ENCODE measurements at places on chromosomes 11 and 22.

DNA sequence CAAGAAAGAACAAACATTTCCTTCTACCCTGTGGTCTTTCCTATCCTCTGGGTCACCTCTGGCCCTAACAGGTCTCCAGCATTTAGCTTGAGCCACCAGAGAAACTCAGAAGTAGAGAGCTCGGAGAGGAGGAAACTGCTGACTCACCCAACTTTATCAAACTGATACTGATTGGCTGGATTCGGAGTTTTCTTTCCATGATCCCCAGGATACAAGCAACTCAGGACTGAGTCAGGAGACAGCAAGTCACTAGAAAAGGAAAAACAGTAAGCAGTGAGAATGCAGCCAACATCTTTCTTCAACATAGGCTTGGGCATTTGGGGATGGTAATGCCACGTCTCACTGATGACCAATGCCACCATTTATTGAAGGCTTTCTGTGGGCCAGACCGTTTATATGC is 32.7 kb downstream of the THOC5 start:
- DNase-seq, result no peak

DNA sequence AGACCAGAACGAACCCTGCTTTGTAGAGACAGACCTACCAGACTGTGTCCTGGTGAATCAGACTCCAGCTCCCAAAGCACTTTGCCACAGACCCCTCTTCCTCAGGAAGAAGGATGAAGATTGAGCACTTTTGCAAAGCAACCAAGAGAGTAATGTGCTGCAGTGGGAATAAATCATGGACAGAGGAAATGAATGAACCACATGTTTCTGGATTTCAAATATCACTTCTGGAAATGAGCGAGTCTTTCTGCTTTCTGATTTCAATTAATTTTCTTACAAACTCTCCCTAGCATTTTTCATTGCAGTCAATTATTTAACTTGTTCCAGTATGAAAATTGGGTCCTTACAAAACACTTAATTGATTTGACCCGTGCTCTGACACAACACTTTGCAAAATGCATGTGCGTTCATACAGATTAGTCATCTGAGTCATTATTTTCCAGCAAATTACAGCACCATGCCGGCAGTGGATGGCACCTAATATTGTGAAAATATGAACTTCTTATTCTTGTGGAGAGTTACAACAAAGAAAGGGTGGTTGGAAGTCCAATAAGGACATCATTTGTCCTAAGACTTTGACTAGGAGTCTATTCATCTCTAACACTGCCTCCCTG is 315.9 kb upstream of the CCDC90B start:
- DNase-seq, result no peak

GRCh38 chr22:43528601-43529360 is 117.0 kb downstream of the MPPED1 start:
- DNase-seq, result no peak

- DNase-seq, result no peak
Measured at GRCh38 chr11:8097468-8097867, 16.5 kb downstream of the TUB start.

GRCh38 chr11:5285703-5286340 is 15.9 kb downstream of the OR51B4 start:
- DNase-seq, result no peak

- no peak for DNase-seq
Measured at GRCh38 chr11:114606003-114606801, 10.6 kb upstream of the NXPE4 start.

DNA sequence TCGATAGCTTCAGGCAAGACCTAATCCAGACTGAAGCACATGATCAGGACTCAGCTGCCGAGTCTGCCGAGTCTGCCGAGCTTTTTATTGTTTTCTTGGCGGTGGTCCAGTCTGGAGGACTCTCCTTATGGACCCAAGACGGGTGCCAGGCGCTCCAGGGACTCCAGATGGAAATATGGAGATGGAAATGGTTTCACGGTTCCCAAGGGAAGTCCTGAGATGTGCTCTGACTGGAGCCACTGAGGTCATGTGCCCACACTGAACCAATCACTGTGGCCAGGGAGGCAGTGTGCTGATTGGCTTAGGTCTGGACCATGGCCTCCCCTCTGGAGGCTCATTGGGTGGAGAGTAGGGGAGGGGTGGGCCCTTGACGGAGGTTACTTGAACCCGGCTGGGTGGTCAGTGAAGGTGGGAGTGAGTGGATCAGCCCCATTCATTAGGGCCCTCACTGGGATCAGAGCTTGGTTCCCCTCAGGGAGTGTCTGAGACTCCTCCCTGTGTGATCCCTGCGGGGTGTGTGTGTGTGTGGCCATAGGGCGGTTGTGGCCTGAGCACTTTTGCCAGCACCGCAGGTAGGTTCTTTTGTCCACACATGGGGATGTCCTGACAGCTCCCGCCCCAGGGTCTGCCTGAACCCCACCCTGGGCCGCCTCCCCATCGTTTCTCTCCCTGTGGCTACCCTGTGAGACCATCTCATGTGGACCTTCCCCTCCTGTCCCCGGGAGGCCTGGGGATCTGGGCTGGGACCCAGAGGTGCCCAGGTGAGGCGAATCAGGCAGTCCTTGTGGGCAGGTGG is 14.0 kb downstream of the RPS6KA4 start:
- DNase-seq, result no peak

DNA sequence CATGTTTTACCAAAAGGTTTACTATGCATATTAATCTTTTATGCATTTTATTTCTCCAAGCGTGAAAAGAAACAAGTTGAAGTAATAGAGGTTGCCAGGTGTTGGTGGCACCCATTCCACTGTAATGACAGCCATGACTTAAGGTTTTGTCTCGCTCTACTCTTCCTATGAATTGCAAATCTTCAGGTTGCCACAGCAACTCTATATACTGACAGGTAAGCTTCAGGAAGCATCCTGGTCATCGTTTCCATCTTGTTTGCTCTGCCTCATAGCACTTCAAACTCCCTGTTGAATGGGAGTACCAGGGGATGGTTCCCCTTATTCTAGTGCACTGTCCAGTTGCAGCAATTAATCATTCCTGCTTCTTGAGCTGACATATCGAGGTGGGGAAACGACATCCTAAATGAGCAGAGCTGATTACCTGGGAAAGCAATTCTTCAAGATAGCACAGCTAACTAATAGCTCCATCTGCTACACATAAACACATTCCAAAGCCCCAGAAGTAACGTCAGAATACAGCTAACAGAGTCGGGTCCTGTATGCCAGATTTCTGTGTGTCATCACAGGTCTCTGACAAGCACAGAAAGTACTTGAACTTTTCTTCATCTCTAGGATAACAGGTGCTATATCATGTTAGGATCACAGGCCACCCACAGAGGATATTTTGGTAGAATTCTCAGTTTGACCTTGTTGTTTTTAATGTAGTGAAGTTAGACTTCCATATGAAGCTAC is 80.3 kb downstream of the CADM1 start:
- no peak for DNase-seq

- no peak for DNase-seq
Measured at GRCh38 chr11:120756931-120757330, 245.4 kb downstream of the GRIK4 start.

GRCh38 chr11:72824811-72825505 is 10.7 kb downstream of the ATG16L2 start:
- no peak for DNase-seq

- no peak for DNase-seq
Measured at GRCh38 chr11:83056204-83056603, 15.5 kb downstream of the RAB30 start.

DNA sequence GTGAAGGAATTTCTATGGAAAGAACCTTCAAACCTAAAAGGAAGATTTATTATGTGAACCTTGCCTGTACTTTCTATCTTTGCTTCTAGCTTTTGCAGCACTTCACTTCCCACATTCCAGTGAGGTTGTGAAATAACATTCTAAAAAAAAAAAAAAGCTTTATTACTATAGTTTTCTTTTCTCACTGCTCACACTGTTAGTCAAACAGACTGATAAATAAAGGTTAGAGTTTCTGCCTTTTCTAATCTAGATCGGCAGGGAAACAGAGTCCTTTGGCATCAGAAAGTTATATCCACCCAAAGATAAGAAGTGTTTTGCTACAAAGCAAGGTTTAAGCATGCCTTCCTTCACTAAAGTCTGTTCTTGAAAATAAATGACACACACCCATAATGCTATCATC is 2.8 kb downstream of the AAMDC start:
- no peak for DNase-seq

DNA sequence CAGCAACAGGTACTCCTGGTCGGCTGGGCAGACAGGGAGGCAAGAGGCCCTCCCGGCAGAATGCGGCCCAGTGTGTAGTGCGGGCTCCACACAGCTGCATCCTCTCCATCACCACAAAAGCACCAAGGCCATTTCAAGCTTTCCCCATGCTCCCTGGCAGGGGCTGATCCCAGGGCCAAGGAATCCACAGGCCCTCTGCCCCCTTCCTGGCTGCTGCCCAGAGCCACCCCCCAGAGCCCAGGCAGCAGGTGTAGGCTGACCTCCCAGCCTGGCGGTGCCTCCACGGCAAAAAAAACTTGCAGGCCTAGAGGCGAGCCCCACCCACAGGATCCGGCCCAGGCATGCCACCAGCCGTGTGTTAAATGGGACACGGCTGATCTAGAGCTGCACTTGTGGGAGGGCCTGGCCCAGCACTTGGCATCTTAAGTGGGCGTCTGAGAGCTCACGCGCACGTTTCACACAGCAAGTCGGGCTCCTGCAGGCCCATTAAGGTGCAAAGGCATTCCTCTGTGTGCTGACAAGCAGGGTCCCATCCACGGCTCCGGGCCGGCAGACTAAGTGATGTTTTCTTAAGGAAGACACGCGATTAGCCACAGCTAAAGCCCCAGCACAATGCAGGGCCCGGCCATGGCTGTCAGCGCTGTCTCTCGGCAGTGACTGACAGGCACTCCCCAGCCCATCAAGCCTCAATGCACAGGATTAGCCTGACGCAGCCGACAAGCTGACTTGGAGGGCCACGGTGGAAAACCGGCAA is 19.8 kb upstream of the GNB1L start:
- peak; percentile 15 for DNase-seq

- DNase-seq, result no peak
Measured at GRCh38 chr22:21067901-21068680, 22.3 kb downstream of the LRRC74B start.

- DNase-seq, result no peak
Measured at GRCh38 chr11:60957188-60957587, 5.2 kb upstream of the SLC15A3 start.

- no peak for DNase-seq
Measured at GRCh38 chr11:32960553-32961164, 55.0 kb upstream of the DEPDC7 start.

GRCh38 chr11:8834379-8834778 is 76.6 kb upstream of the AKIP1 start:
- DNase-seq, result peak; percentile 9

GRCh38 chr22:41415554-41415953 is 31.0 kb downstream of the TOB2 start:
- DNase-seq, result no peak

GRCh38 chr11:134345237-134345550 is 13.4 kb downstream of the GLB1L2 start:
- DNase-seq, result no peak

DNA sequence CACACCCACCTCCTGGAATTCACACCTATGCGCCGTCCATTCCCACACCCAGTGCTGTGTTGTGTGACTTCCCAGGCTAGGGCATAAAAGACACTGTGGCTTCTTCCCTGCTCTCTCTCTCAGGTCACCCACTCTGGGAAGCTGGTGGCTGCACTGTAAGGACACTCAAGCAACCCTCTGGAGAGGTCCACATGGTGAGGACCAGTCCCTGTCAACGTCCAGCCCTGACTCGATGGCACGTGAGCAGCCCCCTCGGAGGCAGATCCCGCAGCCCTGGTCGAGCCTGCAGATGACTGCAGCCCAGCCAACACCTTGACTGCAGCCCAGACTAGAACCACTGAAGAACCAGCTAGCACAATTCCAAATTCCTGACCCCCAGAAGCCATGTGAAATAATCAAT is 16.2 kb downstream of the CBX7 start:
- no peak for DNase-seq

DNA sequence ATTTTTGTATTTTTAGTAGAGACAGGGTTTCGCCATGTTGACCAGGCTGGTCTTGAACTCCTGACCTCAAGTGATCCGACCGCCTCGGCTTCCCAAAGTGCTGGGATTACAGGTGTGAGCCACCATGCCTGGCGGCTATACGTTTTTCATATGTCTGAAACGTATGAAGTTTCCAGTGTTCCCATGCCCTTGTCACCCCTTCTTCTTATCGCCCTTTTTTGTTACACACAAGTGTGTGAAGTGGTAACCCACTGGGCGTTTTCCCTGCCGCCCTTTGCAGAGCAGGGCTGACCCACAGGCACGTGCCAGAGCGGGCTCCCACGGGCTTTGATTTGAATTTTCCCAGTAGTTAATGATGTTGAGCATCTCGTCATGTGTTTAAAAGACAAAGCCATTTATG is 17.0 kb downstream of the PIM3 start:
- DNase-seq, result no peak

- no peak for DNase-seq
Measured at GRCh38 chr11:29432719-29433325, 584.0 kb downstream of the KCNA4 start.

DNA sequence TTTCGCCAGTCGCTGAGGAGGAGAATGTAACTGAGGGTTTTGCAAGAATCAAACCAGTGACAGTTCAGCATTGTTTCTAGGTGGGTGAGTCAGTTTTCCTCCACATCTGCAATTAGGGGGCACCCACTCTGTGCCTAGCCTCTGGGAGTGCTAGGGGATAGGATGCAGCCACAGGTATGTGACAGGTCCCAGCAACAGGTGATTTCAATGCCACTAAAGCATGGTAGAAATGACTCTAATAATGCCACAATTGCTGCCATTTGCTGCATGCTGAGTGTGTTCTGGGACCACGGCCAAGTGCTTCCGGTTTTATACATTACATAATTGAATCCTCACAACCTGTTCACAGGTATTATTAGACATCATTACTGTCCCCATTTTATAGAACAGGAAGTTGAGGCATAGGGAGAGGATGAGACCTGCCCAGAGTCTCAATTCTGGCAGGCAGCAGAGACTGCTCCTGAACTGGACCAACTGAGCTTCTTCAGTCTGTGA is 556 bp downstream of the CRYBB2 start:
- DNase-seq, result no peak

- no peak for DNase-seq
Measured at GRCh38 chr22:45308957-45309421, 745 bp upstream of the FAM118A start.

DNA sequence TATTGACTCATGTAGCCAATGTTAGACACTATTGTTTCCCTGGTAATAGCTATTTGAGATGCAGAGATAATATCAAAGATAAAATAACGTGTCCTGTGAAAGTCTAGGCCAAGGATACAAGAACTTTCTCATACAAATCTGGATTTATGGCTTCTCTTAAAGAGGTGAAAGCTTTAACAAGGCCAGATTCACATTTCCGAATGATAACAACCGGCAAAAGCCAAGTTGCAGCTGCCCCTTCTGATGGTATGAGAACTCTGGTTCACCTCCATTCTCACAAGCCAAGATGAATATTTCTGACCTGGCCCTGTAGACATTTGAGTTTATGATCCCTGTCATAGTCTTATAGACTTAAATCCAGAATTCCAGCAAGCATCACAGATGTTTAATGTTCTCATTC is 230.4 kb upstream of the ZC3H12C start:
- no peak for DNase-seq

DNA sequence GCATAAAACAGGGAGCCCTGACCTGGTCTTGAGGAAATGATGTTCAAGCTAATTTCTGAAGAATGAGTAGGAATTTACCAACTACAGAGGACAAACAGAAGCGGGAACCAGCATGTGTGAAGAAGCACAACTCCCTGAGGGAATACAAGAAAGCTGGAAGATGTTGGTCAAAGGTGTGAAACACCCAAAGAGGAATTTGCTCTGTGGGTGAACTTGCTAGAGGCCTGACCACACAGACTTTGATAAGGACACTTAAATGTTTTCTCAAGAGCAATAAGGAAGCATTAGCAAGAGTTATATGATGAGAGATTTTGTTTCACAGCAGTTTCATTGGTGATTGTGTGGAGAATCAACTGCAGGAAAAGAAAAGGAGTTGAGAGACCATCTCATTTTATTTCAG is 17.6 kb downstream of the SLC5A12 start:
- no peak for DNase-seq
